ENCODE measurements at places on chromosomes 16 and 17.

GRCh38 chr16:20762404-20763123, 1.2 kb upstream of the ACSM3 start:
- DNase-seq, result no peak

DNA sequence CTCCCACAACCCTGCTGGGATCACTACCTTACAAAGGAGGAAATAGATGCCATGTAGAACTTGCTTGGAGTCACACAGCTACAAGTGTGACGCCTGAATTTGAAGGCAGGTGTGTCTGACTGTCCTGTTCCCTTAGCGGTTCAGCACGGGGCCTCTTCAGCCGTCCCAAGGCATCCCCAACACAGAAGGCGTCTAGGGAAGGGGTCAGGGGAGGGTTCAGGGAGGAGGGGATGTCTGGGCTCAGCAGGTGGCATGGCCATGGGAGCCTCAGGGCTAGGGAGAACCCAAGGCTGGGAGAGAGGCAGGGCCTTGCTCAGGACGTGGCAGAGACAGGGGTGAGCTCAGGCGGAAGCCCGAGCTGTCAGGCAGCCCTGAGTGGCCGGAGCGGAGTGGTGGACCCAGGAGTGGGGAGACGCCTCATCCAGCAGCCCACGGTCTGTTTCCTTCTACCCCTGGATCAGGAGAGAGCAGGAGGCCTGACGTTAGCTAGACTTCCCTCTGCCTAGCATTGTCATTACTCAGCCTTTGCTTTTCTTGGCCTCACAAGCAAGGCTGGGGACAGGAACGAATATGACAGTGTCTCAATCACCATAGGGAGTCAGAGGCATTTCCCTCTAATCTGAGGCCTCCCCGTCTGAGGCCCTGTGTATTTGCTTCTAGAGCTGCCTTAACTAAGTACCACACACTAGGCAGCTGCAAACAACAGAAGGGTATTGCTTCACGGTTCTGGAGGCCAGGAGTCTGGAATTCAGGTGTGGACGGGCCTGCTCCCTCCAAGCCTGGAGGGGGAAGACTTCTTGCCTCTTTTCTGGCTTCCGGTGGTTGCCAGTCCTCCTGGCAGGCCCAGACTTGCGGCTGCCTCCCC, 31.3 kb upstream of the ANKRD40CL start:
- DNase-seq, result peak; percentile 25

DNA sequence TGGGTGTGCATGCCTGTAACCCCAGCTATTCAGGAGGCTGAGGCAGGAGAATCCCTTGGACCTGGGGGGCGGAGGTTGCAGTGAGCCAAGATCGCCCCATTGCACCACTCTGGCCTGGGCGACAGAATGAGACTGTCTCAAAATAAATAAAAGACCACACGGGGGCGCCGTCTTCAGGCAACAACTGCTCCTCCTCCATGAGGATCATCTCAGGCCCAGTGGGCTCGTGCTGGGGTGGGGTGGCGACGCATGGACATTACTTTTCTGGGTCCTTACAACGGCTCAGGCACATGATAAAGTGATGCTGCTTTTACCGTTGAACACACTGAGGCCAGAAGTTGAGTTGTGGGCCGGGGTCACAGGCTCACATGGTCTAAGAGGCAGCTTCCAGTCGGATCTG, 56.2 kb downstream of the PRMT7 start:
- peak; percentile 40 for DNase-seq

- DNase-seq, result no peak
These were observed 188.7 kb downstream of the HS3ST3A1 start for GRCh38 chr17:13413001-13413400.

- peak; percentile 37 for DNase-seq
These were observed 122.6 kb upstream of the FOXF1 start for GRCh38 chr16:86387468-86388440.

- DNase-seq, result no peak
These were observed 79.6 kb upstream of the CLEC18B start for GRCh38 chr16:74500907-74501306.

- DNase-seq, result peak; percentile 70
These were observed 924 bp downstream of the SMARCD2 start for GRCh38 chr17:63841350-63842172.

All from inflammatory macrophage treated with lipopolysaccharide for 1 hour (primary cell).